ENCODE measurements at places on chromosomes 5 and 9. TPM values are rescaled to one million over a fixed set of nuclear protein-coding genes. Genes with fewer than 3 reads are reported as not detected.

Gene RAD23B
- total RNA-seq, result 89.2 TPM

Gene QSOX2
- 8.5 TPM for total RNA-seq

Gene PCDHA3
- not detected for total RNA-seq

Gene PCDHAC2
- 1.1 TPM for total RNA-seq

Gene SLF1
- total RNA-seq, result 11.1 TPM

Gene OR1J2
- not detected for total RNA-seq

Gene PCDHB3
- not detected for total RNA-seq

Gene PPP3R2
- not detected for total RNA-seq

Gene DMRT3
- total RNA-seq, result not detected

Gene SIGMAR1
- 178 TPM for total RNA-seq

Gene GFRA3
- total RNA-seq, result not detected

Gene AK8
- 0.85 TPM for total RNA-seq

Gene PCDHGA12
- 4.7 TPM for total RNA-seq

Gene CRAT
- 27.1 TPM for total RNA-seq

Gene MOB3B
- total RNA-seq, result 6.0 TPM

Gene CDX1
- not detected for total RNA-seq

Gene OLFML2A
- 37.5 TPM for total RNA-seq

Gene ZNF483
- 2.3 TPM for total RNA-seq

Gene DAB2
- total RNA-seq, result 0.28 TPM

Gene ITGA1
- 0.79 TPM for total RNA-seq

Gene TMEM203
- total RNA-seq, result 43.2 TPM

Gene IL33
- total RNA-seq, result 17.4 TPM

Gene SPDL1
- total RNA-seq, result 75.3 TPM

Gene AGXT2
- not detected for total RNA-seq

Gene ROPN1L
- total RNA-seq, result not detected

Gene PGM5
- 0.05 TPM for total RNA-seq

Gene IQGAP2
- not detected for total RNA-seq

Gene RLN1
- total RNA-seq, result not detected

Gene INVS
- 17.6 TPM for total RNA-seq

Gene NUTM2G
- total RNA-seq, result not detected

Gene QRFP
- not detected for total RNA-seq

Gene RETREG1
- 0.35 TPM for total RNA-seq

Gene PDZD2
- 5.9 TPM for total RNA-seq

Gene PRLR
- total RNA-seq, result 0.05 TPM

Gene GRIA1
- total RNA-seq, result not detected

Gene TPPP
- 1.7 TPM for total RNA-seq

Gene TMEM174
- not detected for total RNA-seq

Gene SPATA24
- 5.3 TPM for total RNA-seq

Gene PCDHA2
- not detected for total RNA-seq

Gene GPX8
- 26.2 TPM for total RNA-seq

Gene PTGES
- 40.9 TPM for total RNA-seq

Gene AJM1
- 2.0 TPM for total RNA-seq

Gene CDK7
- total RNA-seq, result 38.6 TPM

All from airway epithelial cell (primary cell).